ENCODE measurements at places on chromosomes 6 and 20. TPM values are rescaled to one million over a fixed set of nuclear protein-coding genes. Genes with fewer than 3 reads are reported as not detected.

Gene CST2
- not detected for total RNA-seq

Gene OR12D3
- total RNA-seq, result 3.6 TPM

Gene SEL1L2
- 13.7 TPM for total RNA-seq

Gene POU5F1
- total RNA-seq, result 4.1 TPM

Gene PIGU
- total RNA-seq, result 6.0 TPM

Gene PRICKLE4
- total RNA-seq, result 2.9 TPM

Gene DACT2
- 8.7 TPM for total RNA-seq

Gene SIGLEC1
- 5.8 TPM for total RNA-seq

Gene PHACTR2
- total RNA-seq, result 232 TPM

Gene ENPP3
- not detected for total RNA-seq

Gene EYA2
- 2.2 TPM for total RNA-seq

Gene OR2H1
- 1.2 TPM for total RNA-seq

Gene RSPO3
- total RNA-seq, result 1.2 TPM

Gene OPN5
- total RNA-seq, result 2.9 TPM

Gene PCK1
- 6.3 TPM for total RNA-seq

Gene VIP
- total RNA-seq, result 5.3 TPM

Gene C6orf163
- 4.3 TPM for total RNA-seq

Gene CUL7
- total RNA-seq, result 27.0 TPM

Gene IL17A
- 2.4 TPM for total RNA-seq

Gene TCF21
- 5.1 TPM for total RNA-seq

Gene CDK19
- total RNA-seq, result 18.8 TPM

Gene PRND
- 4.3 TPM for total RNA-seq

Gene CCDC167
- total RNA-seq, result 13.0 TPM

Gene PAK5
- total RNA-seq, result 3.1 TPM

Data from umbilical cord (tissue), 2 donors.